ENCODE measurements at places on chromosomes 6 and 20.
A peak's percentile ranks its signal among the peaks of the same experiment; 100 is the strongest.

- H3K27me3 ChIP-seq, result peaks cover 10% of the 10 kb centered on the region
- DNase-seq, result no peak
- H3K36me3 ChIP-seq, result no peaks in the 10 kb centered on the region
- no peak overlapping the region for H3K4me3 ChIP-seq
These were observed 46.1 kb downstream of the SLC13A3 start for GRCh38 chr20:46605181-46605580.

DNA sequence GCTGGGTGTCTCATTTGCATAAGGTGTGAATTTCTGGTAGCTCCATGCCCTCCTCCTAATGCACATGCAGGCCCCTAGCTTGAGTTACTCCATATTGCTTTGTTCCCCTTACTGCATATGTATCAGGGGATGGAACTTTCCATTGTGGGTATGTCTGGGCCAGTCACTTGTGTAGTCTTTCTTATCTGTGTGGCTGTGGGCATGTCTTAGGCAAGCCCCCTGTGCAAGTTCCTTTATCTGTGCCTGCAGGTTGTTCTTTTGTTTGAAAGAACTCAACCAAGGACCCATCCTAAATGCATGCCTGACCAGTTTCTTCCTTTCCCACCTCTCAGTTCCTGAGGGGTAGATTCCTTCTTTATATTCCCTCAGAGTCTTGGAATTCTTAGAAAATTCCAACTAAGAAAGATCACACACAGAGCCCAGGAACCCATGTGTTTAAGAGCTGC lies 23.6 kb downstream of the MBOAT1 start:
- H3K4me3 ChIP-seq, result no peak overlapping the region
- H3K27me3 ChIP-seq, result no peaks in the 10 kb centered on the region
- DNase-seq, result no peak

- H3K27me3 ChIP-seq, result peaks cover 5% of the 10 kb centered on the region
- no peak for DNase-seq
- no peaks in the 10 kb centered on the region for H3K36me3 ChIP-seq
- no peak overlapping the region for H3K4me3 ChIP-seq
- H3K27ac ChIP-seq, result no peak overlapping the region
These were observed 7.8 kb downstream of the BPIFB1 start for GRCh38 chr20:33290852-33291251.

DNA sequence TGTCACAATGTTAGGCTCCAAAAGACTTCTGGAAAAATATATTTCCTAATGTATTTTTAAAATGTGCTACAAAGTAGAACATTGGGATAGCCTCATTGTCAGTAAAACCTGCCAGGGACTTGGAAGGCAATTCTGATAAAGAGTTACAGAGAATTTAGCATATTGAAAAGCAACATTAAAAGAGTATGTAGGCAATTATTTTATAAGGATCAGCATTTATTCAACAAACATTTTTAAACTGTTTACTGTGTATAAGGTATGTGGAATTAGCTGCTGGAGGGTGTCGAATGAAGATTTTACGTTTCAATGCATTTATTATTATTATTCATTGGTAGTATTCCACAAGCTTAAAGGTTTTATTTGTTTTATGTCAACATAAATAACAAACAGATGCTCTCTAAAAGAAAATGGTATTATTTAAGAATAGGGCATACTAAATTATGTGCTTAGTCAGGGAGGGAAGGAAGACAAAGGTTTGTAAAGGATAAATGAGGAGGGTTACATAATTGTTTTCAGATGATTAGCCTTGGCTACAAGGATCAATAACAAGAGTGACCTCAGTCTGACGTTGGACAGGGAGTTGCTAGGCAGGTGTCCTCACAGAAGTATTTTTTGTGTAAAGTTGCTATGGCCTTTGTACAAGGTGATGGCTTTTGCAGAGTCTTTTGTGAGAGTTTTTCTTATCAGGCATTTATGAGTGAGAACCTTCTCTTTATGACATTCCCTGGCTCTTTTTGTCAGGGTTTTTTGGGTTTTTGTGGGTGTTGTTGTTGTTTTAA lies 313.4 kb upstream of the PLCB4 start:
- H3K27ac ChIP-seq, result no peak overlapping the region
- H3K4me1 ChIP-seq, result no peaks in the 10 kb centered on the region

DNA sequence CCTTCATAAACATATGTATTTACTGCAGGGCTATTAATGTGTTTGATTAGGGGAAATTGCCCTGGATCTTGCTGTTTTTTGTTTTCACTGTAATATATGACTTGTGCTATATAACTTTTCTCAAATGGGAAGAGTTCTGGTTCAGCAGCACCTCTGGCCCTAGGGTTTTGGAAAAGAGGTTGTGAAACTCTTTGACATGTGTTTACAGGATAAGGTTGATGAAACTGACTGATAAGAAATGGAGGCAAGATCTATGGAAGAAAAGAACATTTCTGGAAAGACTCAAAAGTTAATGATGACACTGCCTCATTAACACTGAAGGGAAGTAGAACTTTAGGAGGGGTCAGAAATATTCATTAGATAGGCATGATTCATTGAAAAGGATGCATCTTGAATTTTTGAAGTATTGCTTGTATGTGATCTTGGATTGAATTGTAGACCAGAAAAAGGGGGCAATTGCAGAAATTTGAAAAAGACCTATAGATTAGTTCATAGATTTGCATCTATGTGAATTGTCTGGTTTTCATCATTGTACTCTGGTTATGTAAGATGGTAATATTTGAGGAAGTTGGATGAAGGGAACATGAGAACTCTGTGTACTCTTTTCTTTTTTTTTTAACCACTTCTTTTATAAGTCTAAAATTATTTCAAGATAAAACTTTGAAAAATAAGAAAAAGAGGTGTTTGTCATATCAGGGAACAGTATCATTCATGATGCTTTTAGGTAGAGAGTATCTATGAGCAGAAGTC lies 54.0 kb downstream of the UTRN start:
- peaks cover 72% of the 10 kb centered on the region for H3K4me1 ChIP-seq

- H3K27me3 ChIP-seq, result peaks cover 48% of the 10 kb centered on the region
- H3K36me3 ChIP-seq, result no peaks in the 10 kb centered on the region
- no peak for DNase-seq
These were observed 1.4 kb downstream of the SAMD5 start for GRCh38 chr6:147509891-147510290.

DNA sequence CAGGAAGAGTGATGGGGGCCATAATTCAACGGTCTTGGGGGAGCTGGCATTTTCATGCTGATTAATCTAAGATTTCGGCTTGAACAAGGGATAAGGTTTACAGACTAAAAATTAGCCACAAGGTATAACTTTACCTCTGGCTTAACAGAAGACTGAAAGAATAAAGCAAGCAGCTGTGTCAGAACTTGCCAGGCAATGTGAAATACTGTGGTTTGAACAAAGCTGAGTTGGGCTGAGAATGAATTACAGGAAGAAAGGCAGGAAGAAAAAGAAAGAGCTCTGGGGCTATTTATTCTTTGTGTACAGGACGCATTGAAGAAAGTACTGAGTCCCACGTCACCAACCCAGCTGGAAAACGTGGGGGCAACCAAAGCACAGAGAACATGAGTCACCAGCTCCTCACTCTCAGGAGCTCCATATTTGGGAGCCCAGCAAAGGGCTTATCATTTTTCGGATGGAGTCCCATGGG lies 121.5 kb upstream of the NEDD9 start:
- H3K4me3 ChIP-seq, result peak overlapping the region; percentile 15
- H3K36me3 ChIP-seq, result peaks cover 72% of the 10 kb centered on the region
- H3K27me3 ChIP-seq, result no peaks in the 10 kb centered on the region
- peak overlapping the region; percentile 82 for H3K27ac ChIP-seq

GRCh38 chr6:167997642-167998041 lies at the start of gene KIF25:
KIF25 (plus strand) TSS chr6:167997671; CDS start chr6:168029586, 31,915 bp downstream.
- H3K36me3 ChIP-seq, result no peaks in the 10 kb centered on the region
- H3K27ac ChIP-seq, result no peak within 1 kb of the TSS
- peak; percentile 7 for DNase-seq
- H3K4me3 ChIP-seq, result peak within 1 kb of the TSS; percentile 46
- no peaks in the 10 kb centered on the region for H3K27me3 ChIP-seq

- no peaks in the 10 kb centered on the region for H3K27me3 ChIP-seq
- H3K4me3 ChIP-seq, result no peak overlapping the region
- no peaks in the 10 kb centered on the region for H3K36me3 ChIP-seq
- no peak overlapping the region for H3K27ac ChIP-seq
- no peak for DNase-seq
These were observed 24.9 kb downstream of the COL21A1 start for GRCh38 chr6:56222499-56222898.

DNA sequence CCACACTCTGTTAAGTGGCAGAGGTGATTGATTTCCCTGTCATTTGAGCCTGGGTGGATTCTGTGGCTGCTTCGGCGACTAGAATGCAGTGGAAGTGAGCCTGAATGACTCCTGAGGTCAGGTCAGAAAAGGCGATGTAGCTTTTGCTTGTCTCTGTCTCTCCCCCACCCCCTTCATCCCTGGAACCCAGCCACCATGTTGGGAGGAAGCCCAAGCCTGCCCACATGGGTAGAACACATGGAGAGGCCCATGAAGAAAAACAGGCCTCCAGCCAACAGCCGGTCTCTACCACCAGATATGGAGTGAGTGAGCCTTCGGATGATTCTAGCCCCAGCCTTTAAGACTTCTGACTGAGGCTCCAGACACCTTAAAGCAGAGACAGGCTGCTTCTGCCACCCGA lies 181.0 kb downstream of the TFAP2C start:
- no peaks in the 10 kb centered on the region for H3K36me3 ChIP-seq
- no peak for DNase-seq
- H3K27ac ChIP-seq, result no peak overlapping the region

DNA sequence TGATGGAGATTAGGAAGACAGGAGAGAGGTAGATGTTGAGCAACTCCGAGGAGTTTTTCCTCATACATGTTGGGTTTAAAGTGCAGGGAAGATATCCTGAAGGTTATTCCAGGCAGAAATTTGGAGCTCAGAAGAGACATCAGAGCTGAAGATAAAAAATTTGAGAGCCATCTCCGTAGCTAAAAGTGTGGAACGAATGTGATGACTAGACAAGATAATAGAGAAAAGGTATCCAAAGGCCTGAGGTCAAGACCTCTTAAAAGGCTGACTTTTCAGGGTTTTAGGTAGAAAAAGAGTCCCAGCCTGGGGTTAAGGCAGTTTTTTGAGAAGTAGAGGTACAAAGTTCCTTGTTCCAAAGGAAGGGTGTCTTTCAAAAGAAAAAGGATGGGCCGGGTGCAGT lies 214.8 kb downstream of the ESR1 start:
- no peak overlapping the region for H3K27ac ChIP-seq
- no peaks in the 10 kb centered on the region for H3K4me1 ChIP-seq
- H3K4me3 ChIP-seq, result no peak overlapping the region
- DNase-seq, result no peak

GRCh38 chr20:22525069-22525820 lies 59.1 kb downstream of the FOXA2 start:
- DNase-seq, result no peak
- no peak overlapping the region for H3K4me3 ChIP-seq
- no peak overlapping the region for H3K27ac ChIP-seq
- no peaks in the 10 kb centered on the region for H3K36me3 ChIP-seq
- no peaks in the 10 kb centered on the region for H3K4me1 ChIP-seq

- no peaks in the 10 kb centered on the region for H3K36me3 ChIP-seq
- no peak overlapping the region for H3K27ac ChIP-seq
These were observed 168.4 kb downstream of the TTLL2 start for GRCh38 chr6:167493310-167493709.

- DNase-seq, result no peak
- H3K4me1 ChIP-seq, result peaks cover 4% of the 10 kb centered on the region
- no peaks in the 10 kb centered on the region for H3K36me3 ChIP-seq
- H3K4me3 ChIP-seq, result no peak overlapping the region
- peaks cover 10% of the 10 kb centered on the region for H3K27me3 ChIP-seq
- H3K27ac ChIP-seq, result no peak overlapping the region
These were observed 84.3 kb upstream of the NRN1 start for GRCh38 chr6:6090861-6091607.

DNA sequence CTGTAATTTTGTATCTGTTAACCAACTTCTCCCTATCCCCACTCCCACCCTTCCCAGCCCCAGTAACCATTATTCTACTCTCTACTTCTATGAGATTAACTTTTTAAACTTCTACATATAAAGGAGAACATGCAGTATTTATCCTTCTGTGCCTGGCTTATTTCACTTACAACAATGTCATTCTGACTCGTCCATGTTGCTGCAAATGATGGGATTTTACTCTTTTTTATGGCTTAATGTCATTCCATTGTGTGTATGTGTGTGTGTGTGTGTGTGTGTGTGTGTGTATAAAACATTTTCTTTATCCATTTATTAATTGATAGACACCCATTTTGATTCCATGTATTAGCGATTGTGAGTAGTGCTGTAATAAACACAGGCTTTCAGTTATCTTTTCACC lies 76.1 kb downstream of the COL19A1 start:
- no peaks in the 10 kb centered on the region for H3K36me3 ChIP-seq
- H3K4me3 ChIP-seq, result no peak overlapping the region
- H3K27me3 ChIP-seq, result peaks cover 12% of the 10 kb centered on the region
- no peaks in the 10 kb centered on the region for H3K4me1 ChIP-seq

DNA sequence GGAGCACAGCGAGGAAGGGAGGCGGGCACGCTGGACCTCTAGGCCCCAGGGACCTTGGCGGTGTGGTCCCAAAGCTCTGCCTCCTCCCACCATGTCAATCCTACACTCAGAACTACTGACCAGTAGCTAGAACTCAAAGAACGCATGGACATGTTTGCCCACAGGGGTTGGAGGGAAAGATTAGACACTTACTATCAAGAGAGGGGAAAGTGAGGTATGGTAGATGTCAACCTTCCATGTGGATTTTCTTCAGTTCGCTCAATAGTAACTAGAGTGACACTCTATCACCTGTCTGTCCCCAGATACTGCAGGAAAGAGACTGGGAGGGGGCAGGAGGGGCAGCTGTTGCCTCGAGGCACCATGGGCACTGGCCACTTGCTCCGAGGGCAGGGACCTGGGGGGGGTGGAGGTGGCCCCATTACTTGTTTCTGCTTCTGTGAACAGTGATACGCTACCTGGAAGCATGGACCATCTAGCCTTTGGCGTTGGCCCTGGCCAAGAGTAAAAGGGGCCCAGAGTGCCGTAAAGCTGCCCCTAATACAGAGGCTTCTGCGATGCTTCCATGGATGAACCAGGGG lies 912 bp upstream of the DIDO1 start:
- H3K27me3 ChIP-seq, result no peaks in the 10 kb centered on the region
- peaks cover 76% of the 10 kb centered on the region for H3K4me1 ChIP-seq
- no peak for DNase-seq

DNA sequence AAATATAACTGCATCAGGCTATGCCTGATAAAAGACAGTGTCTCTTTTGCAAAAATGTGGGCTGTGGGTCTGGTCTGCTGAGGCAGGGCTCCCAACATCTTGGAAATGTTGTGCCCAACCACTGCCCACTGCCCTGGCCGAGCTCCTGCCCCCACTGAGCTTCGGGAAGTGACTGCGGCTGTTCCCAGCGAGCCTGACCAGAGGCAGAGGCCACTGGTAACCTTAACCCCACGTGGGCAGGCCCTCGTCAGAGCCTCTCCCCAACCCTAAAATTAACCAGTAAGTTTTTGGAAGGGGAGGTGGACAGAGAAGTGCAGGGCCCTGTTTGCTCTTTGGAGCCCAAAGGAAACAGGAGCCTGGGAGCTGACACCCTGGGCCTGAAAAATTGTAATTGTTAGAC lies 225.9 kb downstream of the MAFB start:
- H3K27ac ChIP-seq, result no peak overlapping the region
- no peaks in the 10 kb centered on the region for H3K36me3 ChIP-seq
- no peaks in the 10 kb centered on the region for H3K27me3 ChIP-seq
- H3K4me3 ChIP-seq, result no peak overlapping the region

Measured in activated CD8-positive, alpha-beta T cell treated with anti-CD3 and anti-CD28 coated beads, Interleukin-2, amount 10 ng/mL, durations not matched to agents 7 days and 5 days (primary cell).